Spleen (tissue), 13 donors: ENCODE measurements at places on chromosomes 12 and 14.

DNA sequence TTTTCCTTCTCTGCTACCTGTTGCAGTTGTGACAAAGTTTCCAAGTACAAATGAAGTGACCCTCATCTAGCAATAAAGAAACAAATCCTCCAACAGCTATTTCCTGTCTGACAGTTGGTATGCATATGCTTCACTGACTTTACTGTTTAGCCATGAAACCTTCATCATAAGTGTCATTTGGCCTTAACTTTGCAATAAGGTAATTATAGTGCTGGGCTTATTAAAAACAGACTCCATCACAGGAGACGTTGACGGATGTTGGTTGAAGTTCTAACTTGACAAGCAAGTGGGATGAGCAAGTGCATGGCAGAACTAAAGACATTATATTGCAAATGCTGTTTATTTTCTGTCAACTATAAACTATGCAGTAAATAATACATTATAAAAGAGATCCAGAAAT, 425.2 kb downstream of the RPS29 start:
- no peak for DNase-seq

GRCh38 chr12:66196806-66197205, 7.8 kb downstream of the IRAK3 start:
- no peak for DNase-seq

DNA sequence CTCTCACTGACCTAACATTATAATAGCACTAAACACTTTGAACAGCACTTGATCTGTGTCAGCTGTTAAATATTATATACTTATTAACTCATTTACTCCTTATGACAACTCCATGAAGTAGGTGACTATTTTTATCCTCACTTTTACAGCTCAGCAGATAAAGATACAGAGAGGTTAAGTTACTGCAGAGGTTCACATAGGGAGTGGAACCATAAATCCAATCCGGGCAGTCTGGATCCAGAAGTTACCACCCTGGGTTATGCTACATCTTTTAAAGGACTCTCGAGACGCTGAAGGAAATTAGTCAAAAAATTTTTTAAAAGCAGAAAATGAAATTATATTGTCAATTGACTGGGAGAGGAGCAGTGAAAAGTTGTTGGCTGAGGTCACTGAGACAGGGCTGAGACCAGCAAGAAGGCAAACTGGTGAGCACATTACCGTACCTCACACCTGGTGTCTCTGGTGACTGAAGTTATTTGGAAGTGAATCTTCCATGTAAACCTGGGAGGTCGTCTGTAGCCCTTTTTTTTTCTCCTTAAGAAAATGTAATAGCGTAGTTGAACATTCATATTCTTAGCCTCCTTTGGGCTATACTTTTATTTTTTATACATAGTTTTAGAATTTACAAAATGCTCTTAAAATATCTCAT, 1.2 kb upstream of the RIMKLB start:
- no peak for DNase-seq

DNA sequence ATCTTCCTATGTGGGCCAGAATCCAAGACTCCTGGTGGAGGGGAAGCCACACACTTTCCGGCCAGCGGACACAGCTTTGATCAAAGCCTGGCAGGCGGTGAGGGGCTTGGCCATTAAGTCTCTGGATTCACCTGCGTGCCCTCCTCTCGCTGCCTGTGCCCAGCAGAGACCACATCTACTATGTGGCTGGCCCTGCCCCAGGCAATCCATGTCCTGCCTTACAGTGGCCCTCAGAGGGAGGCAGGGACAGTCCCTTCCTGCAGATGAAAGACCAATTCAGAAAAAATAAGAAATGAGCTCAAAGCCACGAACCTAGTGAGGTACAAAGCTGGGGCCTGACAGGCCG, 82.7 kb upstream of the GPR68 start:
- DNase-seq: peak; percentile 73

DNA sequence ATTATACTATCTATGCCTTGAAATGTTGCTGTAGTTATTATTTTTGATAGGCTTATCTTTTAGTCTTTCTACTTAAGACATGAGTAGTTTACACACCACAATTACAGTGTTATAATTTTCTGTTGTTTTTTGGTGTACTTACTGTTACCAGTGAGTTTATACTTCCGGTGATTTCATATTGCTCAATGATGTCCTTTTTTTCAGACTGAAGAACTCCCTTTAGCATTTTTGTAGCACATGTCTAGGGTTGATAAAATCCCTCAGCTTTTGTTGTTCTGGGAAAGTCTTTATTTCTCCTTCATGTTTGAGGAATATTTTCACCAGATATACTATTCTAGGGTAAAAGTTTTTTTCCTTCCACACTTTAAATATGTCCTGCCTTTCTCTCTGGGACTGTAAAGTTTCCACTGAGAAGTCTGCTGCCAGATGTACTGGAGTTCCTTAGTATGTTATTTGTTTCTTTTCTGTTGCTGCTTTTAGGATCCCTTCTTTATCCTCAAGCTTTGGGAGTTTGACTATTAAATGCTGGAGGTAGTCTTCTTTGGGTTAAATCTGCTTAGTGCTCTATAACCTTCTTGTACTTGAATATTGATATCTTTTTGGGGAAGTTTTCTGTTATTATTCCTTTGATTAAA, 41.5 kb upstream of the FERMT2 start:
- no peak for DNase-seq

- no peak for DNase-seq
Measured at GRCh38 chr12:59934486-59934885, 338.7 kb downstream of the SLC16A7 start.

DNA sequence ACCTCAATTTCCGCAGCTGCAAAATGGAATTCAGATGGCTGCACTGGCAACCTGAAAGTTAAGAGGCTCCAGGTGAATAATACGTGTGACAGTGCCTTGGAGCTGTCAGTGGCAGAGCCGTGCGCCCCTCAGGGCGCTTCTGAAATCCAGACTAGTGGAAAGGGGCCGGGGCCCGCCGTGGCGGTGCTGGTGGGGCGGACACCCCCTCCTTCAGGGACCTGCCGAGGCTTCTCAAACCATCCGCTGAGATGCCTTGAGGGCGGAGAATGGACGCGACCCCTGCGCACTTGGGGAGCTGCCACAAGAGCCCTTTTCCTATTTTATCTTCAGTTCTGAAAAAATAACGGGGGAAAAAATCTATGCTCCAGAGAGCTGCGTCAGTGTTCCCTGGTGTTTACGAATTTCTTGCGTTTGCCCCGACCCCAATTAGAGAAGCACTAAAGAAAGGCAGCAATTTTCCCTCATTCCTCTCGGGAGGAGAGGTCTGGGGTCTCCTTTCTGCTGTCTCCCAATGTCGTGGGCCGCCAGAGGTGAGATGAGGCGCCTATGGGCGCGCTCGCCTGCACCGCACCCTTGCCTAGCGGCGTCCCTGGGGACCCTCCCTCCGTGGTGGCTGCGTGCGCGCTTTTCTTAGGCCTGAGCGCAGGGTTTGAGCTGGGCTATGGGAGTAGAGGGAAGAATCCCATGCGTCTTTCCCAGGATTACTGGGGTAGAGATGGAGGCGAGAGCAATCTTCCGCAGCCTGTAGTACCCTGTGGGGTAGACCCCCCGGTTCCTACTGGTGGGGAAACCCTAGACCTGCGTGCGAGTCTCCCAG, 2.2 kb downstream of the NOS1 start:
- DNase-seq: no peak

- no peak for DNase-seq
Measured at GRCh38 chr12:109719123-109720022, 5.7 kb downstream of the FAM222A start.

- DNase-seq: no peak
Measured at GRCh38 chr12:52590021-52590420, 11.2 kb downstream of the KRT72 start.
